ENCODE measurements at places on chromosomes 2 and 18.

DNA sequence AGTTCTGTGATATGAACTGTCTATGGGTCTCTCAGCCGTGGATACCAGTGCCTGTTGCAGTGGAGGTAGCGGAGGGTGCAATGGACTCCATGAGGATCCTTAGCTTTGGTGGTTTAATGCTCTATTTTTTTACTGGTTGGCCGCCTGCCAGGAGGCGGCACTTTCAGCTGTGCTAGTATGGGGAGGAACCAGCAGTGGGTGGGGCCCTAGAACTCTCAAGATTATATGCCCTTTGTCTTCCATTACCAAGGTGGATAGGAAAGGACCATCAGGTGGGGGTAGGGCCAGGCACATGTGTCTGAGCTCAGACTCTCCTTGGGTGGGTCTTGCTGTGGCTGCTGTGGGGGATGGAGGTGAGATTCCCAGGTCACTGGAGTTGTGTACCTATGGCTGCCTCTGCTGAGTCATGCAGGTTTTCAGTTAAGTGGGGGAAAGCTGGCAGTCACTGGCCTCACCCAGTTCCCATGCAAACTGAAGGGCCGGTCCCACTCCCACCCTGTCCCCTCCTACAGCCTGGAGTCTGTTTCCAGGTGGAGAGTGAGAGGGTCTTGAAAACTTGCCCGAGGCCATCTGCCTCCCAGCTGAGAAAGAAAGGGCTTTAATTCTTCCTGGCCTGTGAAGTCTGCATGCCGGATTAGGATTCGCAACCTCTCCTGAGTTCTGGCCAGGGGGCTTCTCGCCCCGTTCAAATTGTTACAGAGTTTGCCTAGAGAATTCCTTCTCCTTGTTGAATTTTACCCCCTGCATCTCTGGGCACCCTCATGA is 14.5 kb downstream of the KCNS3 start:
- peak; percentile 44 for DNase-seq

GRCh38 chr2:200077210-200077650 is 121.8 kb downstream of the MAIP1 start:
- DNase-seq = peak; percentile 36

DNA sequence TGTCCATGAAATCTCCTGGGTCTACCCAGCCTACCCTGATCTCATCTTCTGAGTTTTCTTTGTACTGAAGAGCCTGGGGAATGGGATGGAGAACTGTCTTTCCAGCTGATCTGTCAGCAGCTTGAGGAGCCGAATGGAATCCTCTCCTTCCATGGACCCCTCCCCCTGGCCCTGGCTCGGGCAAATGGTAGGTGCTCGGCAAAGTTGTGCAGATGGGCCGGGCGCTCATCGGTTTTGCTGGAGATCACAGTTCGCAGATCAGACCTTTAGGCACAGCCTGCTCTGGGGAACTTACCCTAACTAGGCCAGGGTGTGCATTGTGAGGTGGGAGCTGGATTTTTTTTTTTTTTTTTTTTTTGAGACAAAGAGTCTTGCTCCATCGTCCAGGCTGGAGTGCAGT is 40.4 kb downstream of the LCT start:
- no peak for DNase-seq

- DNase-seq = peak; percentile 68
These were observed 219.4 kb downstream of the LDLRAD4 start for GRCh38 chr18:13437796-13438506.

DNA sequence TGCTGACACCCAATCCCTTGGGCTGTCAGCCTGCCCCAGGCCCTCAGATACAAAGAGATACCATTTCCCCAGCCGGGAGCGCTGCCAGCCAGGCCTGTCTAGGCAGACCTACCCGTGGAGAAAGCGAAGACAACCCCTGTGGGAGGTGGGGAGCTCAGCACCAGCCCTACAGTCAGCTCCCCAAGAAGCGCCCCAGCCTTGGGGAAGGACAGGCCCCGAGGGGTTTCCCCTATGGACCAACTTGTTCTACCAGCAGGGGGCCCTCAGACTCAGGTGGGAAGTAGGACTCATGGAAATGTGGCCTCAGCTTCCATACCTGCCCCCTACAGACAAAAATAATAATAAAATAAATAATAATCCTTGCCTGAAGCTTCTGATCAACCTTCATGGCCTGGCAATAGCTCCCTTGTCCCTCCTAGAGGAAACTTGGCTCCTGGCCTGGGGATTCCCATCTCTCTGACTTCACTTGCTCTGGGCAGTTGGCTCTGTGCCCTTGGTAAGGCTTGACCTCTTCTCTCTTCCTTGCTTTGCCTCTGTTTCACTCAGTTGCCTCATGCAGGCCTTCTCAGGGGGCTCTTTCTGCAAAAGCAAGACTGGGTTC is 7.0 kb downstream of the SLC35F6 start:
- no peak for DNase-seq

DNA sequence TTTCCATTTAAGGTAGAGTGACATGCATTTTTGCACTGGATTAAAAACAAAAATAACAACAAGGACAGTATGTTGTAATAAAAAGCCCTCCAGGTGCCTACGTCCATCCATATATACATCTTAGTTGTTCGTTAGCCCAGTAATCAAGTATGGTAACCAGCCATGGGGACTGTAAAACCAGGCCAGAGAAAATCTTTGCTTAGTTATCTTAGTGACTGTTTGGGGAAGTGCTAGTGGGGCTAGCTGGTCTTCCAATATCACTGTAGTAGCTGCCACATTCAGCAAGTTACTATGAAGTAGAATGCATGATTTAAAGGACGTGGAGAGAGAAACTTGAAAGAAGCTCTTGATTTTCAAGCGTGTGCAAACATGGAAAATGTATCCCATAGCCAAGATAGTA is 95.9 kb upstream of the STON1 start:
- DNase-seq = no peak

- DNase-seq = no peak
These were observed 76.4 kb downstream of the TANC1 start for GRCh38 chr2:159044804-159045286.

GRCh38 chr2:239944694-239945551 is 80.2 kb downstream of the NDUFA10 start:
- no peak for DNase-seq

GRCh38 chr18:79555885-79556284 is 123.7 kb upstream of the CTDP1 start:
- DNase-seq = no peak

GRCh38 chr18:46073474-46074331 is 1.6 kb upstream of the PSTPIP2 start:
- peak; percentile 87 for DNase-seq

- DNase-seq = peak; percentile 81
These were observed 213.9 kb downstream of the TFCP2L1 start for GRCh38 chr2:121071034-121071504.
